Cortex of kidney (tissue), 1 donor: ENCODE measurements at places on chromosomes 2 and 18.

GRCh38 chr2:216884347-216884746 is 24.5 kb upstream of the TNP1 start:
- no peak for DNase-seq

GRCh38 chr18:45284851-45285250 is 330.4 kb upstream of the SLC14A2 start:
- no peak for DNase-seq

- no peak for DNase-seq
Measured at GRCh38 chr2:72153924-72154323, 6.3 kb upstream of the CYP26B1 start.

GRCh38 chr2:23673830-23674679 is 252.9 kb downstream of the ATAD2B start:
- no peak for DNase-seq
